ENCODE measurements at places on chromosomes 11 and 22.

- peak; percentile 63 for DNase-seq
Observed at GRCh38 chr11:134417871-134418840, 6.1 kb upstream of the B3GAT1 start.

GRCh38 chr11:116890607-116891006, 53.2 kb upstream of the APOA1 start:
- no peak for DNase-seq

DNA sequence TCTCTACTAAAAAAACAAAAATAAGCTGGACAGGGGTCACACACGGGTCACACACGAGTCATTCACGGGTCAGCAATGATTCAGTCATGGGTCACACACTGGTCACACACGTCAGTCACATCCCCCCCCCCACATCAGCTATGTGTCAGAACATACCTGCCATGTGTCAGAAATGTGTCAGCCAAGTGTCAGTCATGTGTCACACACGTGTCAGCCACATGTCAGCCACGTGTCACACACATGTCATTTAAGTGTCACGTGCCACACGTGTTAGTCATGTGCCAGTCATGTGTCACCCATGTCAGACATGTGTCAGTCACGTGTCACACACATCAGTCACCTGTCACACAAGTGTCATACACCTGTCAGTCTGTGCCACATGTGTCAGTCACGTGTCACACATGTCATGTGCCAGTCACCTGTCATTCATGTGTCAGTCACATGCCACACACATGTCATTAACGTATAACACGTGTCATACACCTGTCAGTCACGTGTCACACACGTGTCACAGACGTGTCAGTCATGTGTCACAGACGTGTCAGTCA, 28.7 kb upstream of the MMP20 start:
- no peak for DNase-seq

DNA sequence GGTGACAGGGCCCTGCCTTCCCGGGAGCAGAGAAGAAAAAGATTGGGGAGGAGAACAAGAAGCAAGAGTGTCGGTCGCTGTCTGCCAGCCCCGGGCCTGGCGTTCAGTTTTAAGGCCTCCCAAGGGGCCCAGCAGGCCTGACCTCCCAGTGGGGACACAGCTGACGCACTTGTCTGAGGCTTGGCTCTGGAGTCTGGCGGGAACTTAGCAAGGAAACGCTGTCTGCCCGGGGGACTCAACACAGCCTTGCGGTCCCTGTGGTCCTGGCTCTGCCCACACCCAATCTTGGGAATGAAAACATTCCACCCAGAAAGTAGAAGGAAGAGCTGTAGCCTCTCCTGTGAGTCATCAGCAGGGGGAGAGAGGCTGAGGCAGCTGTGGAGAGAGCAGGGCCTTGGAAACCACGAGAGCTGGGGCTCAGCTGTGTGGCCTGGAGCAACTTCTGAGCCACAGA, 54.4 kb downstream of the TRAF6 start:
- DNase-seq, result peak; percentile 48

GRCh38 chr11:61120099-61120705, 17.9 kb downstream of the CD5 start:
- DNase-seq, result no peak

GRCh38 chr11:69353696-69354544, 60.0 kb downstream of the MYEOV start:
- no peak for DNase-seq

DNA sequence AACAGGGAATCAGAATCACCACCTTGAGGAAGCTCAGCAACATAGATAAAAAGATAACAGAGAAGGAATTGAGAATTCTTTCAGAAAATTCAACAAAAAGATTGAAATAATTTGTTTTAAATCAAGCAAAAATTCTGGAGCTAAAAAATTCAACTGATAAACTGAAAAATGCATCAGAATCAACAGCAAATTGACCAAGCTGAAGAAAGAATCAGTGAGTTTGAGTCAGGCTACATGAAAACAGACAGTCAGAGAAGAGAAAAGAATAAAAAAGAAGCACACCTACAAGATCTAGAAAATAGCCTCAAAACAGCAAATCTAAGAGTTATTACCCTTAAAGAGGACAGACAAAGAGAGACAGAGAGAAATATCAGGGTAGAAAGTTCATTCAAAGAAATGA, 28.8 kb downstream of the BTG4 start:
- no peak for DNase-seq

- no peak for DNase-seq
Observed at GRCh38 chr11:86176165-86176884, 68.2 kb upstream of the EED start.

- DNase-seq, result no peak
Observed at GRCh38 chr11:122584670-122585069, 70.9 kb upstream of the UBASH3B start.

DNA sequence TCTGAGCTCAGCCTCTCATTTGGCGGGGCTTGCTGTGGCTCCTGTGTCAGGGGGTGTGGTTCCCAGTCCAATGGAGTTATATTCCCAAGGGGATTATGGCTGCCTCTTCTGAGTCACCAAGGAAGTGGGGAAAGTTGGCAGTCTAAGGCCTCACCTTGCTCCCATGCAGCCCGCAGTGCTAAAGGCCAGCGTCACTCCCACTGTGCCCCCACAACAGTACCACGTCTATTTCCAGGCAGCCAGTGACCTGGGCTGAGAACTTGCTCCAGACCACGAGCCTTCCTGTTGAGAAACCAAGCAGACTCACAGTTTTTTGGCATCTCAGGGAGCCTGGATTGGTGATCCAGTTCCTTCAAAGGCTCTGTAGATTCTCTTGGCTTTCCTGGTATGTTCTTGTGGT, 45.6 kb downstream of the OR2AT4 start:
- DNase-seq, result no peak

GRCh38 chr11:127075758-127076157, 75.2 kb upstream of the KIRREL3 start:
- DNase-seq, result no peak

DNA sequence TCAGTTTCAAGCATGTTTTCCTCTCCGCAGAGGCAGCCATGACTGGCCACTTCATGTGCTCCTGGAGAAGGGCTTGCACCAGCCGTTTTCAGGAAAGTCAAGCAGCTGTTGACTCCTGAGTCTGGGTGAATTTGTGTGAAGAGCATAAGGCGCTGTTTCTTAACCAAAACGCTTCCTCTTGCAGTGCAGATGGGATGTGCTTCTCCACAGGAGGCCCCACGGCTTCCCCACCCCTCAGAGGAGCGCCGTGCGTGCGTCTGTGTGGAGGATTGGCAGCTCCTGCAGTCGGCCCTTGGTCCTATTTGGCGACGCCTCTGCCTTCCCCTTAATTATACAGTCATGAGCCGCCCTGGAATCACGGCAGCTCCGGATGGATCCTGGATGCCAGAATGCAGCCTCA, 54.1 kb upstream of the B3GAT1 start:
- no peak for DNase-seq

DNA sequence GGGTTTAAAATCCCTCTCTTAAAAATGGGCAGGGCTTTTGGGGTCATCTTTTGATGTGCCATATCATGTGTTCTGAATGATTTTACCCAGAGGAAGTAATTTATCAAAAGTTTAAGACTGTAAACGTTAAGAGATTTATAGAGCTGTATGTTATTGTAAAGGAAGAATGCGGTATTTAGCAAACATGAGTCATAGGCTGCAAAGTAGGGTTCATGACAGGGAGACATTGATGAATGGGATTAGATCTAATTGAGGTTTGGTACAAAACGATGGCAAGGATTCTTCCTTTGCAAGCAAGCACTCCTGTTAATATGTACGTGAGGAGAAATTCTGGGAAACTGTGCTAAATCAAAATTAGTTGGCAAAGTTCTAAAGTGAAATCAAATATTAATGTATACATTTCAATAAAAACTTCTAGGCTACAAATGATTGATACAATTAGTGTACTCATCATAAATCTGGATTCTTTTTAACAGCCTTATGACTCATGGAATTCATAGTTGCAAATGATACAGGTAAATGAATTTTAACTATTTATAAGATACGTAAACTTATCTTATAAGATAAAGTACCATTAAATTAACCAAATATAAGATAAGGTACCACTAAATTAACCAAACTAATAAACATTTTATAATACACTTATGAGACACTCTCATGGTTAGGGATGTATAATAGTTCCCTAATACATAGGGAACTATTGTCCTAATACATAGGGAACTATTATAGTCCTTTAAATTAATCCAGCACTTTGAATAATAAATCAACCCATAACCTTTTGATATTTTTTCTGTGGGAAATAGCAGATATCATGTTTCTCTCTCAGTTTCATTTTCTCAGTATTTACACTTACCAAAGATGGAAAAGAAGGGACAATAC, 58.4 kb downstream of the KIF18A start:
- no peak for DNase-seq

- DNase-seq, result no peak
Observed at GRCh38 chr11:1162138-1162475, 4.4 kb downstream of the MUC5AC start.

DNA sequence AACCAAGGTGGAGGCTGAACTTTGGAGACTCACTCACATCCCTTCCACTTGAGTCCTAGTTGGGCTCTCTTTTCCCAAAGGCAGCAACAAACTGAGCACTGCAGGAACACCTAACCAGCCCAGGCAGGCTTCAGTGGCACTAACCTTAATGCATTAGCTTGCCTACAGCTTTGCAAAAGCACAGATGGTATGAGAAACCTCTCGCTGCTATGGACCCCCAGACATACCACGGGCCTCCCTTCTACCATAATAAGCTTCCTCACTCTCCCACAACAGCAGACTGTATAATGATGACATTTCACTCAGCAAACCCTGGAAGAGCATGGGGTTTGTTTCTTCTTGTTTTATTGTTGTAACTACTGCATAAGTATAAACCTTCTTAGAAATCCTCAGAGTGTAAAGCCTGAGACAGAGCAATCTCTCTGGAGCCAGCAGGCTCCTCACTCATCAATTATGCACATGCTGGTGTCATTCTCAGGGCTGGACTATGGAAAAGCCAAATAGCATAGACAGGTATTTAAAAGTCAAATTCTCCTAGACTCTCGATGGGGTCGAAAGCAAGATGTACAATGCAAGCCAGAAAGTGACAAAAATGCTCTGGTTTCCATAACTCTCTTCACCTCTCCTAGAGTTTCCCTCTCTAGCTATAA, 167.6 kb downstream of the NXPE2 start:
- DNase-seq, result no peak

- DNase-seq, result no peak
Observed at GRCh38 chr11:2913776-2914175, 15.4 kb downstream of the PHLDA2 start.

GRCh38 chr22:36347094-36347493, 40.7 kb downstream of the MYH9 start:
- no peak for DNase-seq

GRCh38 chr11:34180040-34180813, 74.8 kb downstream of the NAT10 start:
- DNase-seq, result no peak

GRCh38 chr11:41872426-41872825, 413.0 kb upstream of the LRRC4C start:
- DNase-seq, result no peak

DNA sequence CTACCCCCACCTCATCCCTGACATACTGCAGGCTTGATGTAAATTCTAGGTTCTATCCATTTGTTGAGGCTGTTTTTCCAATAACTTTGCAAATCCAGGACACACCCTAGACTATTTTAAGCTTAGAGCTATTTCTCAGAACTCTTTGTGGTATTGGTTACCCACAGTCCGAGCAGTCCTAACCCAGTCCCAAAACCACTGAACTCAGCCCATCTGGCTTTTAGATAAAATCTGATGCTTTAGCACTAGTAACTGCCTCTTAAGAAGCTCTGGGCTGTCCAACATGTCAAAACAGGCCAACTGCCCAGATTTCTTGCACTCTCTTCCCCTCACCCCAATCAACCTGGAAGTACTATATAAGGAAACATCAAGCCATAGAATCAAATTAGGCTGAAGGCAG, 344.4 kb upstream of the CADM1 start:
- peak; percentile 42 for DNase-seq

- DNase-seq, result peak; percentile 47
Observed at GRCh38 chr22:37484480-37485394, 1.4 kb downstream of the MFNG start.

GRCh38 chr22:30922151-30922611, 46.4 kb downstream of the MORC2 start:
- peak; percentile 62 for DNase-seq

GRCh38 chr11:75879737-75880136, 64.7 kb downstream of the UVRAG start:
- DNase-seq, result no peak

- no peak for DNase-seq
Observed at GRCh38 chr11:28077521-28077920, 30.4 kb downstream of the KIF18A start.

DNA sequence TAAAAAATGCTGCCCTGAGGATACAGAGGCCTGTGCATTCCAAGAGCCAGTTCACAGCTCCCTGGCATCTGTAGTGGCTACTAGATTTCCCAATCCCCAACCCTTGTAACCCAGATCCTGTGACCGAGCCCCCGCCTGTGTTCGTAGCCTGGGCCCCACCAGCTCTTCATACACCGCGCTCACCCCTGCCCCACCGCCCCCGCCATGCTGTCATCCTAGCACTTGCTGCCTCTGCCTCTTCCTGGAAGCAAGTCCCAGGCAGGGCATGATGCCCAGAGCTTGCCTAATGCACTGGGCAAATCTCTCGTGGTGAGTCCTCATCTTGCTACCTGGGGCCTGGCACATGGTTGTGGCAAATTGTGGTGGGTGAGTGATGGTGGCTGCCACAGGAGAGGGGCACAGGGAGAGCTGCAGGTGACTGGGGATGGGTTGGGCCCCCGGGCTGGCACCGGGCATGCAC, 7.1 kb downstream of the MGAT3 start:
- no peak for DNase-seq

DNA sequence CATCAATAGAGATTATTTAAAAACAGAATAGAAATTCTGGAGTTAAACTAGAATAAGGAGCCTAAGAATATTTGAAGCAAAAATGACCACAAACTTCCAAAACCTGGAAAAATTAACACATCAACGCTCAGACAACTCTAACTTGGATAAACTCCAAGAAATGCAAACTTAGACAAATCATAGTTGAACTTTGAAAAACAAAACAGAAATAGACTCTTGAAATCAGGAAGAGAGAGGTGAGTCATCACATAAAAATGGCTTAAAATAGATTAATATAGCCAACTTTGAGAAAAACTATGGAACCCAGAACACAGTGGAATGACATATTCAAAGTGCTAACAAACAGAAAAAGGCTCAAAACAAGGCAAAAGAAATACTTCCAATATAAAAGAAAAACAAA, 974.2 kb downstream of the JRKL start:
- no peak for DNase-seq

DNA sequence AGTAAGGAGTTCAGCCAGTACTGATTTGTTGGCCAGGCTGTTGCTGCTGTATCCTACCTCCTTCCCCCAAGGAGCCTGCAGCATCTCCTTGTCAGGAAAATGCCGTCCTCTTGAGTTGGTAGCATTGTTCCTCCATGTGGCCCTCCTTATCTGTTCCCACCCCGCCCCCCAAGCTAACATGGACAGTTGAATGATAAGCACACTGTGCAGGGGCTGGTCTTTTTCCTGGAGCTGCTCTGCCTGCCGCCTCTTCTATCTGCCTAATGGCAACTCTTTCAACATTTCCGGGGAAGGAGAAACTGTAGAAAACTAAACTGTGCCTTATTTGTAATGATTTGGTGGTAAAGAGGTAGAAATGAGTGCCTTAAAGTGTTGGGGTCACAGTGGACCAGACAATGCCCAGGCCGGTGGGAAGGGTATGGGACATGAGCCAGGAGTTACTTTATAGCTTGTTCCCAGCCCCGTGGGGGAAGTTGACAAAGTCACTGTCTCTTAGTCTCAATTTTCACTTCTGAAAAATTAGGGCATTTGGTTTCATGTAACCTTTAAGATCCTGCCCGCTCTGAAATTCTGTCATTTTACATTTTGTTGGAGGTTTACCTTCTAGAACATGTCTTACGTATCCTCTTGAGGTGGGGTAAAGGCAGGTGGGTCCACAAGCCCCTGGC, 4.5 kb downstream of the FAM118A start:
- DNase-seq, result no peak
